ENCODE measurements at places on chromosomes 4 and X. TPM values are rescaled to one million over a fixed set of nuclear protein-coding genes. Genes with fewer than 3 reads are reported as not detected.

Gene PCDH11X
- total RNA-seq, result 1.7 TPM

Gene GYG2
- total RNA-seq, result not detected

Gene SLC25A14
- 11.0 TPM for total RNA-seq

Gene CYLC1
- not detected for total RNA-seq

Gene NDP
- not detected for total RNA-seq

Gene SSX3
- not detected for total RNA-seq

Gene SULT1B1
- 0.11 TPM for total RNA-seq

Gene RAB33A
- total RNA-seq, result not detected

Gene WNK3
- 0.64 TPM for total RNA-seq

Gene CXCL10
- total RNA-seq, result not detected

Data from A375 (cell line).